ENCODE measurements at places on chromosomes 4 and X.

DNA sequence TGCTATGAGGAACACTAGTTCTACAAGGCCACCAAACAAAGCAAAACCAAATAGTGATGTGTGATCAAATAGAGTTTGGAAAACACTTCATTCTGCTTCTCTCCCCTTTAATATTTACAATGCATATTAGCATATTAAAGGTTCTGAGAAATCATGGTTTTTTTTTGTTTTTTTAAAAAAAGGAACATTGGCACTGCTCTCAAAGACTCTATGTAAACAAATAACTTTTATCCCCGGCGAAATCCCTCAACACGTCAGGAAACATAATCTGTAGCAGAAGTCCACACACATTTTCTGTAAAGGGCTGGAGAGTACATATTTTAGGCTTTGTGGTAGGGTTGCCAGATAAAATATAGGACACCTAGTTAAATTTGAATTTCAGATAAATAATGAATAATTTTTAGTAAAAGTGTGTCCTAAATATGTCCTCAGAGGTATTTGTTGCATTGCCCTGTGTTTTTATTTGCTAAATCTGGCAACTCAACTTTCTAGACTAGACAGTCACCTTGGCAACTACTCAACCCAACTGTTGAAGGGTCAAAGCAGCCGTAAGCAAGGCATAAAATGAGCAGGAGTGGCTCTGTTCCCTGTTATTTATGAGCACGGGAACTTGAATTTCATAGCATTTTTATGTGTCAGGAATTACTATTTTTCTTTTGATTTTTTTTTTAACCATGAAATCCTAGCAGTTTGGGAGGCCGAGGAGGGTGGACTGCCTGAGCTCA, 8.6 kb downstream of the SPATA4 start:
- no peak for DNase-seq
- peaks cover 7% of the 10 kb centered on the region for H3K4me1 ChIP-seq
- H3K36me3 ChIP-seq, result no peaks in the 10 kb centered on the region
- no peak overlapping the region for H3K27ac ChIP-seq
- no peak overlapping the region for H3K4me3 ChIP-seq

DNA sequence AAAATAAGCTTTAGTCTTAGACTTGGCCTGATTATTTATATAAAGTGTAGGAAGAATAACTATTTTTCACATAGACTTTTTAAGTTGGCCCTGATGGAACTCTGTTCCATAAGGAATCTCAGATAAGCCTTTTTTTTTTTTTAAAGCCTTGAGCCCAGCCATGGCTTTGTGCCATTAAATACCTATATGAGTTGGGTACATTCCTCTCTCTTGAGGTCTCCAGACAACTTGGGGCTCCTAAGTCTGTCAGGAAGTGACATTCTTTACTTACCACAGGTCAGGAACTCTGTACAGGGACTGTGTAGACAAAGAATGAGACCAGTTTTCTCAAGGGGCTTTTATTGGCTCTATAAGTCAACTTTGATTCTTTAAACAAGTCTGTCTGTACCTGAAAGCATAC, 27.1 kb upstream of the IGFBP7 start:
- H3K4me3 ChIP-seq, result no peak overlapping the region
- H3K4me1 ChIP-seq, result no peaks in the 10 kb centered on the region
- H3K27me3 ChIP-seq, result peaks cover 5% of the 10 kb centered on the region
- no peaks in the 10 kb centered on the region for H3K36me3 ChIP-seq
- no peak for DNase-seq

- H3K36me3 ChIP-seq, result no peaks in the 10 kb centered on the region
- no peak for DNase-seq
- H3K4me1 ChIP-seq, result peaks cover 5% of the 10 kb centered on the region
These were observed 32.8 kb upstream of the RELL1 start for GRCh38 chr4:37719021-37719420.

DNA sequence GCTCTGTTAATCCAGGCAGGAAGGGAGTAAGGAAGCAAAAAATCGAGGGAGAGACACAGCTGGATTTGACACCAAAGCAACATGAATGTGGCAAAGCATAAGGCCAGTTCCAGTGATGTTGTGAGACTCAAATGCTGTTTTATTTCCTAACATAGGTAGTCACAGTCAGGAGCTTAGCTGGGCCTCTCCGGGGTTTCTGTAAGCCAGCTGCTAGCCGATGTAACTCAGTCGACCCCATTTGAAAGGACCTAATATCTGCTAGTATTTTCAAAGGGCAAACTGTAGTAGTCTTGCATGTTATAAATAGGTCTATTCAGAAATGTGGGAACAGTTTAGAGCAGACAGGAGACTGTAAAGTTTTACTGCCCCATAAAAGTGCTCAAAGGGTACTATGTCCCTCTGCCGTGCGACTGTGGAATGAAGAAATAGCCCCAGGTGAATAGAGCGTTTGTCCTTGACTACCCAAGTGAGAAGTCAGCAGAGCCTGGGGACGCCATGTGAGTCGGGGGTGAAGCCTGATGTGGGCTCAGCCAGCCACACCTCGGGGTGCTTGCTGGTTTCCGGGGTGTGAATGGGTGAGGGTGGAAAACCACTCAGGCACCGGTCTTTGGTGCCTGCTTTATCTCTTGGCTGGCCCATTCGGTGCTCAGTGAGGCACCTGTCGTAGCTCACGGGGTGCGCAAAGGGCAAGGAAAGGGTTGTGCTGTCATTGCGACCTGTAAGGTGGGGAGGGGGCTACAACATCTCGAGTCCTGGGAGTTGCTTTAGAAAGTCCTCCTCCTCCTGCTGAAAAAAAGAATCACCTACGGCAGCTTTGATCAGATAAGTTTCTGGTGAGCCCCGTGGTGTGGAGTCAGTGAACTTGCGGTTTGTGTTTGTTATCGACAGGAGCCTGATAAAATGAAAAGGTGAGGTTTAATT, 745 bp downstream of the TRIM2 start:
- H3K27me3 ChIP-seq, result peaks cover 9% of the 10 kb centered on the region
- H3K27ac ChIP-seq, result peak overlapping the region; percentile 95
- H3K4me1 ChIP-seq, result peaks cover 72% of the 10 kb centered on the region
- DNase-seq, result peak; percentile 40

GRCh38 chr4:165288226-165288625, 39.2 kb upstream of the MSMO1 start:
- H3K27me3 ChIP-seq, result no peaks in the 10 kb centered on the region
- no peak overlapping the region for H3K4me3 ChIP-seq
- peaks cover 17% of the 10 kb centered on the region for H3K36me3 ChIP-seq
- no peak overlapping the region for H3K27ac ChIP-seq

DNA sequence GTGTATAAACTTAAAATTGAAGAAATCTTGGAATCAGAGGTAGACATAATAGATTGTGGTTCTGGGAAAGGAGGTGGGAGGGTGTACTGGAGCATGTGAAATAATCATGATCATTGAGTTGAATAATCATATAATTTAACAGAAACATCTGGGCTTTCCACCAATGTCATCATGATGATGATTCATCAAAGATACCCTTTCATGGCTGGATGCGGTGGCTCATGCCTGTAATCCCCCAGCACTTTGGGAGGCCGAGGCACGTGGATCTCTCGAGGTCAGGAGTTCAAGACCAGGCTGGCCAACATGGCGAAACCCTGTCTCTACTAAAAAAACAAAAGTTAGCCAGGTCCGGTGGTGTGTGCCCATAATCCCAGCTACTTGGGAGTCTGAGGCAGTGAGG, 6.7 kb upstream of the RUFY3 start:
- no peak overlapping the region for H3K4me3 ChIP-seq
- no peaks in the 10 kb centered on the region for H3K36me3 ChIP-seq
- DNase-seq, result no peak
- peaks cover 5% of the 10 kb centered on the region for H3K27me3 ChIP-seq
- peak overlapping the region; percentile 39 for H3K27ac ChIP-seq

DNA sequence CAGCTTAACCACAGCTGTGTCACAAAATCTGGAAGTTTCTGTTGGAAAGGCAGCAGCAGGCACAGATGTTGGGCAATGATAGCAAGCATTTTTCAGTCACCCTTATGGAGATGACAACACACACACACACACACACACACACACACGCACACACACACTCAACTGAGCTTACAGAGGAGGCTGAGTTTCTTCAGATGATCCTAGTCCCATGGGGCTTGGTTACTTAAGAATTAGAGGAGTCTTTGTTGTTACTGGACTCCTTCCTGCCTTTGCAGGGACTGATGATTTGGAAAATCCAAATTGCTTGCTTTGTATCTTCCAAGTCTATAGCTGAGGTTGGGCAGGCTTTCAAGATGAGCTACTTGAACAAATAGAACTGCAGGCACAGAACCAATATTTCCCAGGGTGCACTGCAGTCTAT, 740.1 kb upstream of the PITX2 start:
- DNase-seq, result no peak
- peaks cover 8% of the 10 kb centered on the region for H3K4me1 ChIP-seq
- peak overlapping the region; percentile 20 for H3K27ac ChIP-seq

- H3K4me1 ChIP-seq, result no peaks in the 10 kb centered on the region
- H3K4me3 ChIP-seq, result no peak overlapping the region
- no peak for DNase-seq
- no peak overlapping the region for H3K27ac ChIP-seq
- H3K36me3 ChIP-seq, result peaks cover 21% of the 10 kb centered on the region
These were observed 65.0 kb downstream of the STAG2 start for GRCh38 chrX:124026529-124026928.

DNA sequence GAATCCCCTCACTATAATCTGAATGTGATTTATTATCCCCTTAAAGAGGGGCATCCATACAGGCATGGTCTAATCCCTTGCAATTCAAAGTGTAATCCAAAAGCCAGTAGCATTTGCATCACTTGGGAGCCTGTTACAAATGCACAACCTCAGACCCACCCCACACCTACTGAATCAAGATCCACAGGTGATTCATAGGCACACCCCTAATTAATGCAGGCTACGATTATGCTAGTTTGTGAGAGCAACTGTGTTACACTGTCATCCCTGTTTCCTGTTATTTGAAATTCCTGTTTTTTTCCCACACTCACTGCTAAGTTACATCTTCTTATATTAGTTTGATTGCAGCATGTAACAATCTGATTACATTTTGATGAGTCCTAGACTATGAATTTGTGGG, 120.0 kb downstream of the RAB28 start:
- H3K4me3 ChIP-seq, result no peak overlapping the region
- DNase-seq, result no peak
- peak overlapping the region; percentile 60 for H3K27ac ChIP-seq
- H3K4me1 ChIP-seq, result peaks cover 42% of the 10 kb centered on the region
- H3K36me3 ChIP-seq, result peaks cover 54% of the 10 kb centered on the region

DNA sequence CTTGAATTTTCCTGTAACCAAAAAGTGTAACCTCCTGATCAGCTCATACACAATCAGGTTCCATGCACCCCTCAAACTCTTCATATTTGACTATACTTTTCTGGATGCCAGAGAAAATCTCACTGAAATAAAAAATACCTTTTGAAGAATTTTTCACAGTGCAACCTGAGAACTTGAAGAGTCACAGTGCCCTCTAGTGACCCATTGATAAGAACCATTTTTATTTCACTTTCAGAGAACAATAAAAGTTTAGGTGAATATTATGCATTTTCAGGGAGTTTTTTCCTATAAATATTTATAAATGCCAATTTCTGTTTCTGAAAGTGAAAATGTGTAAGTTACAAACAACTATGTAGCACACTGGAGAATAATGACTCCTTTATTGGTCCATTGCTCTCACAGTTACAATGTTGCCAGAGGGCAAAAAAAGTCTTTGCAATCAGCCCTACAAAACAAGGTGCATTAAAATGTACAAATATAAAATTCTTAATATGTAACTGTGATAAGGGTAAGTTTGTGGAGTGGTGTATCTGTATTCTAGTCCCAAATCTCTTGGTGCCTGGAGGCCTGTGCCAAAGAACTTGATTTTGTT, 153.6 kb upstream of the INTU start:
- no peaks in the 10 kb centered on the region for H3K4me1 ChIP-seq
- no peak for DNase-seq
- no peak overlapping the region for H3K27ac ChIP-seq
- no peaks in the 10 kb centered on the region for H3K36me3 ChIP-seq
- H3K27me3 ChIP-seq, result no peaks in the 10 kb centered on the region
- no peak overlapping the region for H3K4me3 ChIP-seq

DNA sequence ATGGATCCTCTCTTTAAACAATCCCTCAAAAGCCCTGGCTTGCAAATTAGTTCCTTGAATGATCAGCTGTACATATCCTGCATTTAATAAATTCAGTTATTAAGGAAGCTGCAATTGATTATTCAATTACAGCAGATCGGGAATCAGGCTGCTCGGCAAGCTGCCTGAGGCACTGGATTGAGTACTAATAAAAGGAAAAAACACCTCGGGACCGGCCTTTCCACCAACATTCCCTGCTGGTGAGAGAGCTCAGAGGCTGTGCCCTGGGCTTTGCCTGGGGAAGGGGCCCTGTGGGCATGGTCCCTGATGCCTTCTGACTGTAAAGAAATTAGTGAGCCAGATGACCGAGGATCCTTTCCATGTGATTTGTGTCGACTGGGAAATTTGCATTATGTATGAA, 69.2 kb downstream of the SORCS2 start:
- no peak overlapping the region for H3K4me3 ChIP-seq
- no peak for DNase-seq
- no peak overlapping the region for H3K27ac ChIP-seq
- H3K4me1 ChIP-seq, result peaks cover 41% of the 10 kb centered on the region

- H3K27ac ChIP-seq, result no peak overlapping the region
- no peak for DNase-seq
- H3K36me3 ChIP-seq, result peaks cover 27% of the 10 kb centered on the region
- no peak overlapping the region for H3K4me3 ChIP-seq
- H3K27me3 ChIP-seq, result peaks cover 3% of the 10 kb centered on the region
These were observed 36.3 kb downstream of the ARSD start for GRCh38 chrX:2892816-2893215.

DNA sequence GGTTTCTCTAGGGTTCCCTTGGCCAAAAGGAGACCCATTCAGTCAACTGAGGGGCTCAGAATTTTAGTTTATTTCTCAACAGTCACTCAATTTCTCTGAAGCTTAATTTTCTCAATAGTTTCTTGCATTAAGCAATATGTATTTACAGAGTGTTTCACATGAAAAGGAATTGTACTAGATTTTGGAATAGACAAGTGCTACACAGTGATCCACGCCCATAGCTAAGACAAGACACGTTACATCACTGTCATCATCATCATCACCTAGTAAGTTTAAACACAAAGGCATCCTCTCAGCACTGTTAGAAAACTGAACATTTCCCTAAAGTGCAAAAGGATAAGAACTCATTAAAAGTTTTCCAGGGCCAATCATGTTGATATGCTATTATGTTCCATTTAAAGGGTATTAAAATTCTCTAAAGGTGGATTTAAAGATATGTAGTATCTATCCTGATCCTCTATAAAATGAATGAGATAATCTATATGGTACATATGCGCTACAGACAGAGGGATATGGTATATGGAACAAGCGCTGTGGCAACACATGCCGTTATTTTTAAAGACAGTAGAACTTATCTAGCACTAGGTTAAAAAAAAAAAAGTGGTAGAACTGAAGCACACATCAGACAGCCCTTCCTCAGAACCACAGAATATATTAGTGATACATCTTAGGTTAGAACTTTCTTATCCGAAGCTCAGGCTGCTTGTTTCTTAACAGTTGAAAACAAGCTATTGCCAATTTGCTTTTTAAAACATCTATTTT, 12.1 kb downstream of the PPA2 start:
- peaks cover under 1% of the 10 kb centered on the region for H3K27me3 ChIP-seq
- no peak for DNase-seq
- H3K4me3 ChIP-seq, result no peak overlapping the region
- H3K27ac ChIP-seq, result no peak overlapping the region

- H3K4me1 ChIP-seq, result no peaks in the 10 kb centered on the region
- H3K36me3 ChIP-seq, result no peaks in the 10 kb centered on the region
- no peak overlapping the region for H3K27ac ChIP-seq
- H3K27me3 ChIP-seq, result peaks cover 2% of the 10 kb centered on the region
- DNase-seq, result no peak
These were observed 15.3 kb downstream of the SEPSECS start for GRCh38 chr4:25144870-25145481.

Measured in nephron progenitor cell (in vitro differentiated cells).